ENCODE measurements at places on chromosomes 4 and X.

- no peak for DNase-seq
Observed at GRCh38 chr4:141933978-141934377, 297.6 kb downstream of the IL15 start.

GRCh38 chr4:2830632-2831610 is 12.7 kb upstream of the ADD1 start:
- DNase-seq = no peak

GRCh38 chr4:8468746-8469535 is 28.4 kb downstream of the TRMT44 start:
- DNase-seq = peak; percentile 9

DNA sequence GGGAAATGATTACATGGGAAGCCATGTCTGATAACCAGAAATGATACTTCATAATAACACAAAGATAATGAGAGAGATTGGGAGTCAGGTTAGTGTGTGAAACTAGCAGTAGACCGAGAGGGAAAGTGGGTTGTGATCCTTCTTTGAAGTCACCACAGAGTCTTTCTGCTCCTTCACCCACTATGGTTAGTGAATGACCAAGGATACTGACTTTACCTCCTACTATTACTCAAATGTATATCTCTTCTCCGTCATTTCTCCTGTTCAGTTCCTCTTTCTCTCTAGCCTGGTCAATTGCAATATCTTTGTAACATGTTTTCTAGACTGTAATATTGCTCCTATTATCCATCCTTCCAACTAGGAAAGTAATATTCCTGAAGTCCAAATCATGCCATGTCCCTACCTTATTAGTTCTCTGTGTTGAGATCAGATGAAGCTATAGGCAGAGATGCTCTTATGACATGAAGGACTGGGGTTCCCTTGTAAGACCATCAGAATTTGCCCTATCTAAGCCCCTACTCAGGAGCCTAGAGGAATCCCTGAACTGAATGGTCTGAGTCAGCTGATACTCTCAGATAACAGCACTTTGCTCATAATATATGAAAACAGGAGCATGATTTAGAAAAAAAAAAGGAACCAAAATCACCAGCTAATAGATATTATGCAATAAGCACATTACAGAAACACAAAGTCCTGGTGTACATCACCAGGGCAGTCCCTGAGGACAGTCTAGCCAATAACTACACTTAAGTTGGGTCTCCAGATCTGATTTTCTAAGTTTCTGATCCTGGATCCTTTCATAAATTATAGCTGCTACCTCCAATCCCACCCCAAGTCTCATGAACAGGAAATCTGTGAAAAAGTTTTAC is 81.2 kb downstream of the SHROOM3 start:
- DNase-seq = no peak

DNA sequence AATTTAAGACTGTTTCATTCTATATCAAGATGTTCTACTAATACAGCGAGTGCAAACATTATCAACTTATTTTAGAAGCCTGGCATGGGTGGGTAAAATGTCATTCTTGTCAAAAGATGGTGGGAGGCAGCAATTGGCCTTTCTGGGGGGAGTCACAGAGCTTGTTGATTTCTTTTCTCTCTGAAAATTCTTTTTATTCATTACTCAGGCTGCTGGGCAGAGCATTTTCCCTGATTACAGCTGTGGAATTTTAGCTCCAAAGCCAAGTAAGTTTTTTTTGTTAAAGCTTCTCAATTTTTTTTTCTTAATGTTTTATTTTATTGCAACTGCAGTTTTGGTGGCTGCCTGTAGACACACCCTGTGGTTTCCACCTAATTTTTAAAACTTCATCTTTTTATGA is 50.4 kb downstream of the GPC4 start:
- no peak for DNase-seq

- DNase-seq = no peak
Observed at GRCh38 chr4:124433044-124433443, 279.5 kb downstream of the ANKRD50 start.

DNA sequence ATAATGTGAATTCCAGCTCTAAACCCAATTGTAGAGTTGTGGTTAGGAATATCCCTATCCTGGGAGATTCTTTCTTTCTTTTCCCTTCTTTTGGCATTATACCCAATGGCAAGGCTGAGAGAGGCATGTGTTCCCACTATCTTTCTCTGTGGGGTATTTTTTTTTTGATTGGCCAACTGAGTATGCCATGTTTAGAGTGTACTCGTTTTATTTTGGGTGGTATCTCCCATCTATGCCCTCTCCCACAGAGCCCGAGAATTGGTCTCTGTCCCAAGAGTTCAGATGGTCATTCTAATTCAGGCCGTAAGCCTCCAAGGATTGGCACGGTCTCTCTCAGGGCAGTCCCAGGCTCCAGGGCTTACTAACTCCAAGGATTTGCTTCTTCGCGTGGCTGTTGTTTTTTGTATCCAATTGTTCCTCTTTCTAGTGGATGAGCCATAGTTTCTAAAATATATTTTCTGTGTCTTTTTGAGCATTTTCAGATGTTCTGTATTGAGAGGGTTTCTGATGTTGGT is 198.8 kb downstream of the SLC4A4 start:
- no peak for DNase-seq

DNA sequence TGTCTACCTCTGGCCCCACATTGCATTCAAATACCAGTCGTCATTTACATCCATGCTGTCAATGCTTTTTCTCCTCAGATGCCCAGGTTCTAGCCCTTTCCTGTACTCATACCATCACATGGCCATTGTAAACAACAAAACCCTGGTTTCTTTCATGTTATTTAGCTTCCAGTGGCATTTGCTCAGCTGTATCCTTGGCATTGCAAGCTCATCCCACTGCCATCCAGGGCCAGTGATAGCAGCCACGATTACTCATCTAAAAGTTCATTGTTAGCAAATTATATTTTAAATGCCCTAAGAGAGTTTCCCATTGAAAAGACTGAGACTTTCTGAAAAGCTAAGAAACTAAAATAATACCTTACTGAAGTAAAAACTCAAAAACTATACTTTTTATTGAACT is 34.0 kb downstream of the VEGFC start:
- DNase-seq = no peak
